D341Med (cell line): ENCODE measurements at places on chromosomes 1 and 21.

DNA sequence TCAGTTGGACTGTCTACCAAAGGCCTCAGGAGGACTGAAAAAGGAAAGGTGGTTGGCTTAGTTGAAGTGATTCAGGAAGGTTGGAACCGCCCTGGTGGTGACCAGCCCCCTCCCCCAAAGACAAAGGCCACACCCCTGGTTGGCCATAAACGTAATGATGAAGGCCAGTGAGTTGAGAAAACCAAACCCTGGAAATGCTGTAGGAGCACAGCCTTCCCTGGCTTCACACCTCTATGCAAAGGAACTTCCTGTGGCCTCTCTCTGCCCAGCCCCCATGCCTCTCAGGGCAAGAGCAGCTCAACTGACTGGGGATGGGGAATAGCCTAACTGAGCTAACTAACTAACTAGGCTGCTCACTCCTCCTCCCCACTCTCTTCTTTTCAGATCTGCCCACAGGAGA lies 90.4 kb downstream of the NPHP4 start:
- DNase-seq = no peak

DNA sequence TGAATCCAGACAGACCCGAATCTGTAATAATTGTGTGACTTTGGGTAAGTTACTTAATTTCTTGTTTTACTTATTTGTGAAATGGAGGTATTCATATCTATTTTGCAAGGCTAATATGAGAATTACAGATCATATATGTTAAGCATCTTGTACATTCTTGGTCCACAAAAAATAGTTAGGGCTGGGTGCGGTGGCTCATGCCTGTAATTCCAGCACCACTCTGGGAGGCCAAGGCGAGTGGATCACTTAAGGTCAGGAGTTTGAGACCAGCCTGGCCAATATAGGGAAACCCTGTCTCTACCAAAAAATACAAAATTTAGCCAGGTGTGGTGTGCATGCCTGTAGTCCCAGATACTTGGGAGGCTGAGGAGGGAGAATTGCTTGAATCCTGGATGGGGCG lies 22.9 kb upstream of the KCNA3 start:
- DNase-seq = no peak

DNA sequence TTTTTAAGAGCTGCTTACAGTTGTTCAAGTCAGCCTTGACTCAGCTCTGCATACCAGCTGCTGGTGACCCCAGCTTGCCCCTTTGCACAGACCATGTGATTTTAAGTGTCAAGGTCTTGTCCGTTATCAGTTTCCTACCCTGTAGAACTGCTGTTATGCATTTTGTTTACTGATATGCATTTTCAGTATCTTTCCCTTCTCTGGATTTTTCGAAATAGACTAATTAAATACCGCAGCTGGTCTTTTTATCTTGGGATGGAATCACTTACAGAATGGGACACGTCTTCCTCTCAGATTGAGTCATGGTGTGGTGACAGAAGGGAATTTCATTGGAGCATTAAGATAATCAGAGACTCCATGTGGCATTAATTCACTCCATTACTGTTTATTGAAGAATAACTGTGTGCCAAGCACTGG lies 145.6 kb downstream of the FMN2 start:
- no peak for DNase-seq

- no peak for DNase-seq
Measured at GRCh38 chr1:239458144-239458500, 71.8 kb downstream of the CHRM3 start.

- DNase-seq = peak; percentile 34
Measured at GRCh38 chr21:37008724-37009123, 2.2 kb downstream of the RIPPLY3 start.

GRCh38 chr1:43864111-43865045 lies 69.2 kb upstream of the ARTN start:
- no peak for DNase-seq

DNA sequence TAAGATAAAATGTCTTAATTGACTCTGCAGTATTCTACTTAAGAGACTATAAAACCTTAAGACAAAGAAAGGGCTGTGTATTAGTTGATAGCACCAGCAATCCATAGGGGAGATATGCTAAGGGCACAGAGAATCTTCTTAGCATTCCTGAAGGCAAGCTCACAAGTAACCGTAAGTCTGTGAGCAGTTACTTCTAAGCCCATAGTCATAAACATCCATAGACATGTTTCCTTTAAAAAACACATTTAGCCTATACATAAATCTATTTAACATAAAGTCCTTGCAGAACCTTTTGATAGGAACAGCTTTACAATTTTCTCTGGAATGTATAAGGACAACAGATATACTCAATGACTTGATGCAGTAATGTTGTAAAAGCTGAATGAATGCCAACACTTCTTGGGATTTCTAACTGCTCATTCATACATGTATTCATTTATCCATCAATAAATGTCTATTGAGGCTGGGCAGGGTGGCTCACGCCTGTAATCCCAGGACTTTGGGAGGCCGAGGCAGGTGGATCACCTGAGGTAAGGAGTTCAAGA lies 6.3 kb upstream of the ERRFI1 start:
- DNase-seq = no peak

DNA sequence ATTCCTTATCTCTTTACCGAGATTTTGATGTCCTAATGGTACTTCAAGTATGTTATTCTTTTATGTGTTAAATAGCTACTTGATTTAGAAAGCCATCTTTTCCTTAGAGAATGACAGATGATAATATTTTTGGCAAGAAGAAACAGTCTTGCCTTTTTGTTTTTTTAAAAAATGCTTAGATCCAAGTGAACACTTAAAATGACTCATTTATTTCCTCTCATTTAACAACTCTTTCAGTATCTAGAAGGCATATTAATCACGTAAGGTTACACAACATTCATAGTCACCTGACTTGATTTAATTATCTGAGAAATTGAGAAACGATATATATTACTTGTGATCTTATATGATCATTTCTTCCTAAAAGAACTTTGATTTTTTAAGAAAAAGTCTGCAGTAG lies 52.4 kb downstream of the SUCO start:
- no peak for DNase-seq

DNA sequence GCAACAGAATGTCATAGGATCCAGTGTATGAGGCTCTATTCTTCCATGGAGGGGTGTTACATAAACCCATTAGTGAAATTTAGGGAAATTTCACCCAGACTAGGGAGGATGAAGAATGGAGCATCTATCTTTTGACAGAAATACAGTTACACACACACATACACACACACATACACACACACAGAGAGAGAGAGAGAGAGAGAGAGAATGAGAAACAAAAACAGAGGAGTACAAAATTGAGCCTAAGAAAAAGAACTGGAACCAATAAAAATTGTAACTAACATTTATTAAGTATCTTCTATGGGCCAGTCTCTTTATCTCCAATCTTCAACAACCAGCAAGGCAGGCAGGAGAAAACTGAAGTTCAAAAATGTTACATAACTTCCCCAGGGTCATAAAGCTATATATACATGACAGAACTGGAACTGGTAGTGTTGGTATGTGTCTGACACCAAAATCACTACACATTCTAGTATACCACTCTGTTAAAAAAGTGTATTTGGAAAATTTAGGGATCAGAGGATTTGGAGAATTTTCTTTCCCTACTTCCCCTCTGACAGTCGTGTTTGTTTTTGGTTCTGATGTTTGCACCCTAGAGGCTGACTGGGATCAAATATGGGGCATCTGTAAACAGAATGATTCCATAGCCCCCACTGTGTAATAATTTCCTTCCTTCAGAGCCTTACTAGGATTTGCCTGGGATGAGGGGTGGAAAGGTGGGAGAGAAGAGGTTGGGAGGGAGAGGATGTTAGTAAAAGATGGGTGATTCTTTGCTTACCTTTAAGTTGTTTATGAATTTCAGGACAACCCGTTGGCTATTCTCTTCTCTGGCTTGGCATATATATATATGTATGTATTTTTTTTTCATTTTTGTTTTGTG lies 1.0 kb upstream of the ZFYVE9 start:
- no peak for DNase-seq

GRCh38 chr1:83998498-83999315 lies at the start of gene TTLL7:
TSS of gene TTLL7 (minus strand) at chr1:83999132. CDS start at chr1:83952211, 46,921 bp downstream.
- DNase-seq = peak; percentile 91

GRCh38 chr1:230197644-230198567 lies 130.9 kb downstream of the GALNT2 start:
- no peak for DNase-seq

- DNase-seq = no peak
Measured at GRCh38 chr1:79785561-79785960, 779.0 kb upstream of the ADGRL4 start.

DNA sequence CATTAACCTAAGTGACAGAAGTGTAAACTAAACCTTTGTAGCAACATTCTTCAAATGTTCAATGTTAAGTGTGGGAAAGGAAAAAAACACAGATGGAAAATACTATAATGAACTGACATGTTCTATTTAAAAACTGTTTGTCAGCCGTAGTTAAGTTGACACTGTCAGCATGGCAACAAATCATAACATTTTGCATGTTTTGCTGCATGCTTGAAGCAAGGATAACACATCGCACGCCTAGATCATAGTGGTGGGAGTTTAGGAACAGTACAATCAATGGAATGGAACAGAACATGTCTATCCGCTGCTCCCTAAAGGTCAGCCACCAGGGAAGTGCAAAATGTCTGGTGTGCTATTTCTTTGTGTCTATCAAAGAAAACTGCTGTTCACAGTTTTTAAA lies 62.5 kb upstream of the ESRRG start:
- no peak for DNase-seq

DNA sequence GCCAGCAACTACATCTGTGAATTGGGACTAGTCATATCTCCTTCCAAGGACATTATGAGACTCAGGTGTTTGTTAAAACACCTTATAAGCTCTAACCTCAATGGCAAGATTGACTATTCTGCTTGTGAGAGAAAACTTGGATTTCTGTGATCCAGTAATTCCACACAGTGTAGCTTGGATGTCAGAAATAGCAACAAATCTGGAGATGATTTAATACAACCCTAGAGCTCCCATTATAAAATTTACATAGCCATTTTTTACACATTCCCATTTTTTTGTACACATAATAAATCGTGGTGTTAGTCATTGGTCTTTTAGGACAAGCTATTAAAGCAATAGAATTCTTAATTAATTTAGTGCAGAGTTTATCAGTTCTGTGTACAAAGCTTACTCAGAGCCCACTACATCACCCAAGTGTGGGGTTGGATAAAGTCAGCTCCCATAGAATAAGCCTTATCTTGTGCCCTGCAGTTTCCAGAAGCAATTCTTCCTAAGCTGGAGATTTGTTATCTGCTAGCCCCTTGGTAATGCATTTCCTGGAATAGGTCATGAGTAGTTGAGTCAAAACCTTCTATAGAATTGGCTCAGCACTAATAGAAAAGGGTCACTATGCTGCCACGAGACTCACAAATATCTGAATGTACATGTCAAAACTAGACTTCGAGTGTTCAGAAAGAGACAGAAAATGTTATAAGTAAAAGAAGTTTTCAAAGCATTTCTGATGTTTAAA lies 434.0 kb upstream of the RUNX1 start:
- DNase-seq = no peak

DNA sequence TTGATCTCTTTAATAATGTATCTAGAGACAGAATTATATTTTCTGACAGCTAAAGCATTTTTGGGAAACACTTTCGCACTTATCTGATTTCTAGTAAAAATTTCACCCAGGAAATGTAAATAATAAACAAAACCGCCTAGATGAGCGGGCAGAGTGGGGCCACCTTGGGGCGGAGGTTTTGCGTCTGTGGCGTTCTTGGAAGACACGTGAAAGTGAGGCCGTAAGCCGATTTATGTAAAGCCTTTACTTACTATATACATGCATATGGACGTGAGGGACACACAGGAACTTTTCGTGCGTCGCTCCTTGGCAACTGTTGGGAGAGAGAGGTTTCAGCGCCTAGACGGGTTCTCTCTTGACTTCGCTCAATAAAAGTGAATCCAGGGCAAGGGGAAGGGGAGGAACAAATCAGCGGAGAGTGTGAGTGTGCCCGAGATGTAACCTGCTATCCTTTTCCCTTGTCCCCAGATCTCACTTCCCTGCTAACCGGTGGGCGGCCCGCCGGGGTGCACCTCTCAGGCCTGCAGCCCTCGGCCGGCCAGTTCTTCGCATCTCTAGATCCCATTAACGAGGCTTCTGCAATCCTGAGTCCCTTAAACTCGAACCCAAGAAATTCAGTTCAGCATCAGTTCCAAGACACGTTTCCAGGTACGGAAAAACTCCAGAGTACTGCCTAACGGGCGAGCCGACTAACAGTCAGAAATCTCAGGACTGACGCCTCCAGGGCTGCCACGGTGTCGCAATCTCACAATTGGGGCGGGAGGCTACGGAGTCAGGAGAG lies 1.7 kb downstream of the HLX start:
- DNase-seq = peak; percentile 53

DNA sequence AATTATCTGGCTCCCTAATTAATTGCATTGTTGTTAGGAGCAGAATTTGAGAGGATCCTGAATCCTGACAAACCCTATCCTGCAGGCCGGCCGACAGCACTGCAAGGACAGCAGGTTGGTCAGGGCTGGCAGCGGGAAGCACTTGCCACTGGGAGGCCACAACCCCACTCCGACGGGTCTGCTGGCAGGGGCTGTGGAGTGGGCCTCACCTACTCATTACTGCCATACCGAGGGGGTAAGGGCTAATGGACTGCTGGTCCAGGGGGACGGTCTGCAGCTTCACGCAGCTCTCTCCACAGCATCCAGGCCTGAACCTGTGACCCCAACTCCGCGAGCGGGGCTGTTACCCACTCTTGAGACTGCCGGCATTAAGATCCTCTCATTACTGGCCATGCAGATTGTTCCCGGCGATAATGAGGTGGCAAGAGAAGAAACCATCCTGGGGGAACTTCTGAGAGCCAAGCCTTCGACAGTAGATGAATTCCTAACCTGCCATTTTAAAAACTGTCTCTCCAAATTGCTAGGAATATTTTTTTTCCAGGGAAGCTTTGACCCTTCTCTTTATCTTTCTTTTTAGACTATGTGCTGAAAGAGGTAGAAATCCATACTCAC lies 501.3 kb downstream of the OMA1 start:
- no peak for DNase-seq

DNA sequence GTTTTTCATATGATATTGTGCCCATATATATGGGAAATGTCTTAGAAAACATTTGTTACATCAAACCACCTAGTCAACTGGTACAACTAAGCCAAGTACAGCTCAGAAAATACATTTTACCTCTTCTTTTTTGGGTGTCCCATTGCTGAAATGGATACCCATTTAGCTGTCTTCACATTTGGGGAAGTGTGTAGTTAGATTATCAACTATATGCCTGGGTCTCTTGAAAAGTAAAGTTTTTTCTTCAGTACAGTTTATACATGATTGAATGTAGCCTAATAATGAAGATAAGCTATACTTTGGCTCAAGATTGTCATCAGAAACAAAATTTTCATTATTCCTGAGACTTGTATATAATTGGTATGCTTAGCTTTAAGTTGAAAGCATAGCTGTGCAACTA lies 2.0 kb downstream of the AGO3 start:
- DNase-seq = no peak

DNA sequence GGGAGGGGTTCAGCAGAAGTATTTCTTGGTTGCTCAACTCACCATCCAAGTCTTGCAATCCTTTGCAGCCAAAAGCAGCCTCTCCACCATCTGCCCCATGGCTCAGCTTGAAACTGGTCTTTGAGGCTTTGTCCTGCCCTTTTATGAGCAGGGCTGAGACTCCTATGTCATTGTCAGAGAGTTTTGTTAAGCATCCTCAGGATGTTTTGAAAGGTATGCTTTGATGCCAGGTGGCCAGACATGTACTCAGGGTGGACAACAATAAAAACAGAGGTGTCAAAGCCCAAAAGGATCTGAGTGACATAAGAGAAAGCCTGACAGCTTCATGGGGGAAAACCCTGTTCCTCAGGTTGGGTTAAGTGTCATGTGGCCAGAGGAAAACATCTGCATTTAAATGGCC lies 310.5 kb downstream of the PRDM2 start:
- DNase-seq = no peak

GRCh38 chr1:106956721-106957120 lies 99.8 kb upstream of the PRMT6 start:
- DNase-seq = no peak
